ENCODE measurements at places on chromosomes 3 and 15.

GRCh38 chr3:42476225-42477125 lies 26.0 kb upstream of the VIPR1 start:
- no peak overlapping the region for H3K27ac ChIP-seq
- H3K4me1 ChIP-seq, result no peaks in the 10 kb centered on the region
- no peak overlapping the region for H3K4me3 ChIP-seq
- DNase-seq, result no peak
- peaks cover 2% of the 10 kb centered on the region for H3K36me3 ChIP-seq

DNA sequence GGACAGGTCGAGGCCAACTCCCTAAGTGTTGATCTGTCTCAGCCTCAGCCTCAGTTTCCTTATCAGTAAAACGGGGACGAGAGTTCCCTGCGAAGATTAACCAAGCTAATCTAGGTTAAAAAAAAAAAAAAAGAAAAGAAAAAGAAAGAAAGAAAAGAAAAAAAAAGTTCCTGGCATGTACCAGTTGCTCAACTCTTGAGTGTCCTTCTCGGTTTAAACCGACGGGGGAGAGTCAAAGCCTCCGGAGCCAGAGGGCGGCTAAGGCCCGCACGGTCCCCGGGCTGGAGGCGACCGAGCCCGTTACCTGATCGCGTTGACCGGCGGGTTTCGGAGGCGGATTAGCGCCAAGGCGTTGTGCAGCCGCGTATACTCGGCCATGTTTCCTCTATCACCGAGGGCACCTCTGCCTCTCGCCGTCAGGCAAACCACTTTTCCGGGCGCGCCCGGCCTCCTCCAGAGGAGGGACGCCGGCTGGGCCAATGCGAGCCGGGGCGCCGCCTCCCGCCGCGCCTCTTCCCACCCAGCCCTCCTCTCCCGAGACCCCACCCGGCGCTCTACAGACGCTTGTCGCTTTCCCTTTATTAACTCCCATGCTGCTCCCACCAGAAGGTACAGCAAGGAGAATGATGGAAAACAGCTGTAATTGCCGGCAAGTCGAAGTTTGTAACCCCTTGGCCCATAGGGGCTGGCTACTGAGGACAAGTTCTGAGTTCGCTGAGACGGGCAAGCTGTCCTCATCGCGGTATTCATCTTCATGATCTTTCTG lies at the start of gene EHHADH:
TSS of gene EHHADH (minus strand) at position 405 of the 766 bp plus-strand sequence. CDS start at position 378, 27 bp downstream.
- H3K36me3 ChIP-seq, result peaks cover 6% of the 10 kb centered on the region
- H3K4me3 ChIP-seq, result peak within 1 kb of the TSS; percentile 81
- H3K27me3 ChIP-seq, result no peaks in the 10 kb centered on the region
- DNase-seq, result peak; percentile 66
- H3K27ac ChIP-seq, result peak within 1 kb of the TSS; percentile 72

- H3K27ac ChIP-seq, result no peak overlapping the region
- H3K4me3 ChIP-seq, result no peak overlapping the region
- H3K27me3 ChIP-seq, result no peaks in the 10 kb centered on the region
- no peaks in the 10 kb centered on the region for H3K4me1 ChIP-seq
- H3K36me3 ChIP-seq, result no peaks in the 10 kb centered on the region
- DNase-seq, result no peak
Observed at GRCh38 chr3:126107957-126108675, 24.2 kb upstream of the SLC41A3 start.

DNA sequence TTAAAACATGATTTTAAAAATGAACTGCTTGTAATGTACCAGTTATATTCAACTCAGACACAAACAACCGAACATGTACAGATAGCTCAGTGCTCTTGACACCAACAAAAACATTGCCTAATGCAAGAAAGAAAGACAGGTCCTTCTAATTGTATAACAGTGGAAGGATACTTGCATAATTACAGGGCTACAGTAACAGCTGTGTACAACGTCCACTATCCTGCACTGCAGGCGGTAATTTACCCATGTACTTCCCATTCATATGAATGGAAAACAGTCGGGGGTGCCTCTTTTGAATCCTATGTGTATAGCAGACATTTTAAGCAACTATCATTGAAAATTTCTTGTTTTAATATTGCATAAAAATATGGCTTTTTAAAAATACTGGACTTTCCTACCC lies 41.1 kb upstream of the PLSCR5 start:
- no peak for DNase-seq
- no peak overlapping the region for H3K4me3 ChIP-seq
- H3K4me1 ChIP-seq, result no peaks in the 10 kb centered on the region
- peaks cover 6% of the 10 kb centered on the region for H3K27me3 ChIP-seq

GRCh38 chr15:95032156-95032555 lies 800.8 kb downstream of the MCTP2 start:
- H3K27me3 ChIP-seq, result no peaks in the 10 kb centered on the region
- no peak for DNase-seq
- H3K4me3 ChIP-seq, result no peak overlapping the region

- H3K27ac ChIP-seq, result no peak overlapping the region
- no peak for DNase-seq
- no peak overlapping the region for H3K4me3 ChIP-seq
Observed at GRCh38 chr15:71709808-71710418, 100.4 kb upstream of the NR2E3 start.

- H3K27ac ChIP-seq, result no peak overlapping the region
- DNase-seq, result no peak
- no peaks in the 10 kb centered on the region for H3K27me3 ChIP-seq
Observed at GRCh38 chr3:112032098-112032731, 2.3 kb upstream of the TMPRSS7 start.

- no peak overlapping the region for H3K27ac ChIP-seq
- no peaks in the 10 kb centered on the region for H3K27me3 ChIP-seq
- H3K4me1 ChIP-seq, result no peaks in the 10 kb centered on the region
- DNase-seq, result no peak
Observed at GRCh38 chr3:89098173-89098572, 9.2 kb upstream of the EPHA3 start.

DNA sequence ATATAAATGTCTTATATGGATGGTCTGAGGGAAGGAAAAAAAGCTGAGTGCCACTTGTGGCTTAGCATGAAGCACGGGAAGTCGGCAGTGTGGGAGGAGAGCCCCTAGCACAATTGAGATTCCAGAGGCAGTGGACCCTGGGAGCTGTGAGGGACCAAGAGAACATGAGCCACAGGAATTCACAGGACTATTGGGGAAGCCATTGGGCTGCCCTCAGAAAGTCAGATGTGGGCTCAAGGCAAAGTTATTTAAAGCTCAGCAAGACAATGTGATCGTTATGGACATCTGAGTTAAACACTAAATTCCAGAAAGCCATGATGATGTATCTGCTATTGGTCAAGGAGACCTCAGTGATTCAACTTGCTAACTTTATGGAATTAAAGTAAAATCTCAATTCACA lies 380.8 kb upstream of the IL12A start:
- H3K4me3 ChIP-seq, result no peak overlapping the region
- H3K36me3 ChIP-seq, result no peaks in the 10 kb centered on the region
- H3K27ac ChIP-seq, result no peak overlapping the region
- no peak for DNase-seq
- no peaks in the 10 kb centered on the region for H3K4me1 ChIP-seq

GRCh38 chr15:60618206-60618605 lies 139.3 kb upstream of the ICE2 start:
- no peak overlapping the region for H3K4me3 ChIP-seq
- H3K4me1 ChIP-seq, result no peaks in the 10 kb centered on the region
- no peak overlapping the region for H3K27ac ChIP-seq
- DNase-seq, result no peak
- no peaks in the 10 kb centered on the region for H3K36me3 ChIP-seq
- no peaks in the 10 kb centered on the region for H3K27me3 ChIP-seq

- H3K4me3 ChIP-seq, result no peak overlapping the region
- H3K36me3 ChIP-seq, result no peaks in the 10 kb centered on the region
- no peak overlapping the region for H3K27ac ChIP-seq
Observed at GRCh38 chr3:194617827-194618226, 15.4 kb downstream of the TMEM44 start.

- peak overlapping the region; percentile 71 for H3K4me3 ChIP-seq
- peaks cover 12% of the 10 kb centered on the region for H3K36me3 ChIP-seq
- H3K27me3 ChIP-seq, result no peaks in the 10 kb centered on the region
- H3K4me1 ChIP-seq, result peaks cover 28% of the 10 kb centered on the region
Observed at GRCh38 chr15:40325188-40325587, 1.7 kb downstream of the INAFM2 start.

DNA sequence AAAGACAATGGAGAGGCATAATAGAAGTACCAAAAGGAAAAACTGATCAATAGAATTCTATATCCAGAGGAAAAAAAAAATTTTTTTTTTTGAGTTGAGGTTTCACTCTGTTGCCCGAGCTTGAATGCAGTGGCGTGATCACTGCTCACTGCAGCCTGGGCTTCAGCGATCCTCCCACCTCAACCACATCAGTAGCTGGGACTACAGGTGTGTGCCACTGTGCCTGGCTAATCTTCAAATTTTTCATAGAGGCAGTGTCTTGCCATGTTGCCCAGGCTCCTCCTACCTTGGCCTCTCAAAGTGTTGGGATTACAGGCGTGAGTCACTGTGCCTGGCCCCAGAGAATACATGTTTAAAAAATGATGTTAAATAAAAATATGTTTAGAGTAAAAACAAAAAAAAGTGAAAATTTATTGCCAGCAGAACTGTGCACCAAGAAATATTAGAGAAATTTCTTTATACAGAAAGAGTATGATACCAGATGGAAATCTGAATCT lies 154.3 kb upstream of the ZBTB20 start:
- H3K4me3 ChIP-seq, result no peak overlapping the region
- DNase-seq, result no peak
- H3K27ac ChIP-seq, result no peak overlapping the region

DNA sequence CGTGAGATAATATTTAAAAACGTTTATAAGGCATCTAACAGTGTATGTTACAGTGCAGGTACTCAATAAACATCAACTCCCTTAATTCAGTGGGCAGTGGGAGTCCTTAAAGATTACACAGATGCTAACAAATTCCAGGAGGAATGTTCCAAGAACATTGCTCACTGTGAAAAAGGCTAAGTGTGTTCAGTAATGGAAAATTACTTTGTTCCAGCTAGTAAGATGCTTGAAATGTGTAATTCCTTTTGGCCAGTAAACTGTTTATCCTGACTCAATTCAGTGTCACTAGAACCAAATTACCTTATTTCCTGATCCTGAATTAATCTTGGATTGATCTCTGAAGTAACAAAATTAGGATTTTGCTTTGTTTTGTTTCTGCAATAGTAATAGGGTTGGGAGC lies 54.2 kb upstream of the SEMA6D start:
- no peaks in the 10 kb centered on the region for H3K27me3 ChIP-seq
- no peaks in the 10 kb centered on the region for H3K4me1 ChIP-seq
- no peak overlapping the region for H3K27ac ChIP-seq
- no peak for DNase-seq
- H3K4me3 ChIP-seq, result no peak overlapping the region

DNA sequence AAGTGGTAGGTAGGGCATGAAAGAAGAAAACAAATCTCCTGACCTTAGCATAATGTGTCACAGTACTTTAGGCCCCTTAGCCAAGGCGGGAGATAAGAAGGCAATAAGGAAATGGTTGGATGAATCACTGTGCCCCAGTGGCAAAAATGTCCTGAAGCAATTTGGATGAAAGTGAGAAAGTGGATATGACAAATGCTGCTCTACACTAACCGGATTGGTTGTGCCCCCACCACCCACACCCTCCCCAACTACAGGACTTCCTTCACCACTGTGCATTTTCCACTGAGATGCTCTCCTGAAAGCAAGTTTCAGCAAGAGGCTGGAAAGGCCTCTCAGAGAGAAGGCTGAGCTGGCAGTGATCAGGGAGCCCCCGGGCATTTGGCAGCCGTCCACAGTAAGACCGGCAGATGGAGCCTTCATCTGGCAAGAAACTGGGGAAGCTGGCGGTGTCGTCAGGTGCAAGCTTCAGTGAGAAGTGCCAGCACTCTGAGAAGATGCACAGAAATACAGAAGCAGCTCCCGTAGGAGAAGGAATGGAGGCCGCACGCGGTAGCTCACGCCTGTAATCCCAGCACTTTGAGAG lies 63.8 kb downstream of the ATP1B3 start:
- peak; percentile 40 for DNase-seq
- H3K4me1 ChIP-seq, result peaks cover 14% of the 10 kb centered on the region
- no peak overlapping the region for H3K4me3 ChIP-seq
- H3K27me3 ChIP-seq, result no peaks in the 10 kb centered on the region
- no peaks in the 10 kb centered on the region for H3K36me3 ChIP-seq

- H3K36me3 ChIP-seq, result peaks cover 4% of the 10 kb centered on the region
- no peak for DNase-seq
- no peaks in the 10 kb centered on the region for H3K27me3 ChIP-seq
- H3K4me3 ChIP-seq, result no peak overlapping the region
Observed at GRCh38 chr3:193910886-193911738, 224.8 kb upstream of the HES1 start.

DNA sequence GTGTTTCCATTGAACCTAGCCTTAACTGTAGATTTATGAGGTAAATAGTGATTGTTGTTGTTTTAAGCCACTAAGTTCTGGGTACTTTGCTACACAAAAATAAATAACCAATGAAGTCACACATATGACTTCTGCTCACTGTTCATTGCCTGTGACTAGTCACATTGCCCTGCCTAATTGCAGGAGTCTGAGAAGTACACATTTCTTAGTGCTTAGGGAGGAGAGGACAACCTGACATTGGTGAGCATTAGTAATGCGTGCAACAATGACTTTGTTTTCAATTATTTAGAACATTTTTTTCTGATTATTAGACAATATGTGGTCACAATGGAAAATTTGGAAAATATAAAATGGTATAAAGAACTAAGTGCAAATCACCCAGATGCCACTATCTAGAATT lies 133.2 kb upstream of the DAZL start:
- H3K27ac ChIP-seq, result no peak overlapping the region
- H3K27me3 ChIP-seq, result no peaks in the 10 kb centered on the region
- H3K4me1 ChIP-seq, result peaks cover 11% of the 10 kb centered on the region
- peaks cover 6% of the 10 kb centered on the region for H3K36me3 ChIP-seq

DNA sequence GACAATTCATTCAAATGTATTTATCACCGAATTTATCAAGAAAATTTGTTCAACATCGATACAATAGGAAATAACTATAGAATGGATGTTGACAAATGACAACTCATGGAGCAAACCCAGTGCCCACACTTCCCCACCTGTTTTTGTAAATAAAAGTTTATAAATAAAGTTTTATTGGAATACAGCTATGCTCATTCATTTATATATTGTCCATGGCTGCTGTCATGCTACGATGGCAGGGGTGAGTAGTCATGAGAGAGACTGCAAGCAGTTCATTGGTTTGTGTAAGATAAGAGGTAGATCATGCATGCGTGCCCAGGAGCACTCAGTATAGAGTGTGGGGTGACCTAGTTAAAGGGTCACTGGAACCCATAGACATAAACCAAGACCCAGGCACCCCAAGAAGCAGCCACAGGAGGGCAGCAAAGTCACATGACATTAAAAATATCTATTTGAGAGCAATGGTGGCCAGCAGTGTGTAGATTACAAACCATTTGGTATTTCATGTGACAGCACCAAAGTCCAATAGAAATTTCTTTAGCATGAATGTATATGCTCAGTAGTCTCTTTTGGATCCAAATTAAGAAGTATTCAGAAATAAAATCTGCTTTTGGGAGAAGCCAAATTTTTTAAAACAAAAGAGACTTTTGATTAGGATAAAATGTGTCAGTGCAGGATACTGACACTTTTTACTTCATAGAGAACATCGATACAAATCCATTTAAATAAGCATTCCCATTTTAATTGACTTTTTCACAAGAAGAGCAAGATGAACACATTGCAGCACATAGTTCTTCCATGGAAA lies 794.8 kb downstream of the MCTP2 start:
- DNase-seq, result peak; percentile 10
- no peak overlapping the region for H3K4me3 ChIP-seq
- H3K4me1 ChIP-seq, result no peaks in the 10 kb centered on the region
- H3K27me3 ChIP-seq, result no peaks in the 10 kb centered on the region
